Activated CD4-positive, alpha-beta T cell treated with anti-CD3 and anti-CD28 coated beads for 24 hours (primary cell): ENCODE measurements at places on chromosomes 7 and 10.

DNA sequence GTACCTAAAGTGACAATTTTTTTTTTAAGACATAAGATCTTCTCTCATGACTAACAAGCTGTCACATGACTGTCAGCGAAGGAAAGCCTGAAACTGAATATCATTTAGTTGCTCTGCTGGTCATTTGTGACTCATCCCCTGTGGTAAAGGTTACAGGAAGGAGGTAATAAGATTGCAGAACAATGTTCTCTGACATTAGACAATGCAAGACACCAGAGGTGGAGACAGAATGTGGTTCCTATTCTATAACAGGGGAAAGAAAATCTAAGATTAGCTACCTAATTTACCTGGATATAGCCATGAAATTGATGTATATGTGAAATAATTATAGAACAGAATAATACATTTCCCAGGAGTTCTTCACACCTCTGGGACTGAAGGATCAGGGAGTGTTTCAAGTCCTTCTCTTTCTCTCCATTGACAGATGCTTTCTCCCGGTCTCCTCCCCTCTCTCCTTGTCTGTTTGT lies 47.7 kb downstream of the LRGUK start:
- DNase-seq, result no peak

DNA sequence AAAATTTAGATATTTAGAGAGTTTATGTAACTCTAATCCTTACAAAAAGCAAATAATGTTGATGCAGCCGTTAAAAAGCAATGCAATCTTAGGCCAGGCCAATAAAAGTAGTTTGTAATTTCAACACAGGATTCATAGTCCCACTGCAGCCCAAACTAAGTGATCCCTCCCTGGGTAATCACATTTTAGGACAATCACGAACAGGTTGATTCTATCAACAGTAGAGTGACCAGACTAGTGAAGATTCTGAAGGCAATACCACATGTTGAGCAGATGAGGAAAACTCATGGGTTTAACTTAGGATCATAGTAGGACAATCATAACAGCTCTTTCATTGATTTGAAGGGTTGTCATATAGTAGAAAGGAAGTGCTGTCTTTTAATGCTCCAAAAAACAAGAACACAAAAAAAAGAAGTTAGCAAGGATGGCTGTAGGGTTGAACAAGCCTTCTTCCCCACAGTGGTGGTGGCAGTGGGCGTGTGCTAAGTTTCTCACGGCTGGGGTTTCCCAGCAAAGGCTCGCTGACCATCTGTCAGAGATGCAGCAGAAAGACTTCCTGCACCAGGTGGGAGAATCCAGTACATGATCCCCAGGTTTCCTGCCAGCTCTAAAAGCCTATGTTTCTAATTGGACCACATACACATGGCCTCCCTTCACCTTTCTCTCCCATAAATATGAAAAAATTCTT lies 212.2 kb downstream of the CHRM2 start:
- no peak for DNase-seq

- DNase-seq, result no peak
Observed at GRCh38 chr10:37821237-37821636, 36.2 kb downstream of the ZNF248 start.

DNA sequence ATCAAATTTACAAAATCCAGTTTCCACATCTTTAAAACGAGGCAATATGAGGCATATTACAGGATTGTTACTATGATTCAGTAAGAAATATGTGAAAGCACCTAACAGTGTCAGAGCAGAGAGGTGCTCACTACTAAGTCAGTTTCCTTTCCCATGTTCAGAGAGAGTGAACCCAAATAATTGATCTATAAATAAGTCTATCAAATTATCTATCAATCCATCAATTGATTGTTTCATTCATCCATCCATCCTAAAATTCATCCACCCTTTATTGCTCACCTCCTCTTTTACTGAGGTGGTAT lies 340.8 kb downstream of the SUGCT start:
- no peak for DNase-seq

GRCh38 chr7:30428246-30429155 lies 50.1 kb downstream of the NOD1 start:
- no peak for DNase-seq

- DNase-seq, result no peak
Observed at GRCh38 chr10:73899423-73899822, 11.5 kb upstream of the PLAU start.

DNA sequence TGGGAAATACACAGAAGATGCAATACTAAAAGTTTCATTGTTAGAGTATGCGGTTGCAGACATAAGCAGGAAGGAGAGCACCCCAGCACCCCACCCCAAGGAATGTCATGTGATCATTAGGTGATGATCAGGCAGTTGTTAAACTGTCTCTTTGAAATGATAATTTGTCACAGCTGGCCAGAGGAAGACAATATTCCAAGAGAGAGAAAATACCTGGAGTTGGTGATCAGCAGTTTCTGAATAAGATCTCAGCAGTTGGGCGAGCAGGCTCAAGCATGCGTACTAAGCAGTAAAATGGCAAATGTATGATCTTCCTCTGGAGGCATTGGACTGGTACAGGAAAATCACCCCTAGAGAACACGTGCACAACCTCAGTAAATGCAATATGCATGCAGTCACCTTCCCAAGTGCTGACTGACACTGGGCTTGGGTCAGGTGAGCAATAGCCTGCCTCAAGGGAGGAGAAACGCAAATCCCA lies 250.1 kb upstream of the MBL2 start:
- no peak for DNase-seq

- DNase-seq, result no peak
Observed at GRCh38 chr7:82050792-82051191, 280.9 kb upstream of the HGF start.

GRCh38 chr7:4769761-4770160 lies 5.7 kb upstream of the AP5Z1 start:
- no peak for DNase-seq

GRCh38 chr7:13109201-13109600 lies 421.8 kb downstream of the ARL4A start:
- no peak for DNase-seq

GRCh38 chr7:103811997-103812396 lies 177.5 kb downstream of the RELN start:
- no peak for DNase-seq

DNA sequence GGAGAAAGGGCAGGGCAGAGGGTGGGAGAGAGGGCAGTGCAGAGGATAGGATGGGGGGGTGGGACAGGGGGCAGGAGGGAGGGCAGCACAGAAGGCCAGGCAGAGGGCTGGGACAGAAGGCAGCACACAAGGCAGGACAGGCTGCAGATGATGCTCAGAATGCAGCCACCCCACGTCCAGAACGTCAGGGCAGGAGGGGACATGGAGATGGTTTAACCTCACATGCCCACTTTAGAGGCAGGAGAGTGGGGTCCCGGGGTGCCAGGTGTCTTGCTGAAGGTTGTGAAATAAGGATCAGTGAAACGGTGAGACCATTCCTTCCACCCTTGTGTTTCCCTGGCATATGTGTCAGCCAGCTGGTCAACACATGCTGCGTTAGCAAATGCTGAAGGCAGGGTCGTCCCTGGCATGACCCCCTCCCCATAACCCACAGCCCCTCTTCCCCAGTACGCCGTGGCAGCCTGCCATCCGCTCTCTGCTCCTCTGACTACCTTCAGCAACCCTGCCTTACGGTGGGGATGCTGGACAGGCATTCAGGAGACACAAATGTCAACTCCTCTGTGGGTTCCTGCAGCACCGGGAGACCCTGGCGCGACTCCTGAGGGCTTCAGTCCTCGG lies 592.1 kb downstream of the DNAJB6 start:
- no peak for DNase-seq

DNA sequence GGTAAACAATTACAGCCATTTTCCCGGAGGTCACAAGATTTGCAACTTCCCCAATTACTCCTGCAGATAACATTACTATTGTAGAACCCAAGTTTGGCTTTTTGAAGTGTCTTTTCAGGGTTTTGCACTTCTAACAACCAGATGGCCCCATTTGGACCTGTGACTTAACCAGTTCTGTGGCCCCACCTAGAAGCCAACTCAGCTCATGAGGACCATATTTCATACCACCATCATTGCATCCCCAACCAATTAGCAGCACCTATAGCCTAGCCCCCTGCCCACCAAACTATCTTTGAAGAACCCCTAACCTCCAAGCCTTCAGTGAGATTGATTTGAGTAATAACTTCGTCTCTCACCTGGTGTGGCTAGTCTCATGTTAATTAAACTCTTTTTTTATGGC lies 51.3 kb upstream of the WDR11 start:
- no peak for DNase-seq

DNA sequence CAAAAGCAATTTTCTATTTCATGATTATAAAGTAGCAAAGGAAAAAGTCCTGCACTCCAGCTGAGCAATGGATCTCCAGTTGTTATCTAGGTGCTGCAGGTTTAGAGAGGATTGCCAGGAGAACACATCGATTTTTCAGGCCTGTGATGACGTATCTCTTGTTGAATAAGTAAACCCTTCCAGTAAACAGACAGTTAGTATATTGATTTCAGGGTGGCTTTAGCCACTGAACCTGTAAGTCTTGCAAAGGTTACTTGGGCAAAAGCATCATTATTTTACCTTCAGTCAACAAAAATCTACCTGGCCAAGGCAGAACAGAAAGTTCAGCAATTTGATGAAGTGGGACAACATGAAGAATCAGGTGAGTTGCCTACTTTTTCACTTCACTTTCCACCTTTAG lies 12.3 kb downstream of the EGFR start:
- DNase-seq, result no peak
